ENCODE measurements at places on chromosomes 3 and 15.

DNA sequence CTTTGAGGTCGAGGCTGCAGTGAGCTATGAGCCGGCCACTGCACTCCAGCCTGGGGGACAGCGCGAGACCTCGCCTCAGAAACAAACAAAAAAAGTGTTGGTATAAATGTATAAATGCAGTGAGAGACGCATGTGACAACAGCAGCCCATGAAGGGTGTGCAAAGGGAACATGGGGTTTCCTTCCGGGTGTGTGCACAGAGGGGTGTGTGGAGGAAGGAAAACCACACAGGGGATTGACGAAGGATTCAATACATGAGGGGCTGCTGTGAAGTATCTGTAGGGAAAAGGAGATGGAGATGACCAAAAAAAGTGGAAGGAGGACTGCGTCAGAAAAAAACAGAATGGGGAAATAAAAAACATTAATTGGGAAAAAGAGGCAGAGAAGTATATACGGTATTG is 1.1 kb downstream of the MTFMT start:
- DNase-seq = no peak

DNA sequence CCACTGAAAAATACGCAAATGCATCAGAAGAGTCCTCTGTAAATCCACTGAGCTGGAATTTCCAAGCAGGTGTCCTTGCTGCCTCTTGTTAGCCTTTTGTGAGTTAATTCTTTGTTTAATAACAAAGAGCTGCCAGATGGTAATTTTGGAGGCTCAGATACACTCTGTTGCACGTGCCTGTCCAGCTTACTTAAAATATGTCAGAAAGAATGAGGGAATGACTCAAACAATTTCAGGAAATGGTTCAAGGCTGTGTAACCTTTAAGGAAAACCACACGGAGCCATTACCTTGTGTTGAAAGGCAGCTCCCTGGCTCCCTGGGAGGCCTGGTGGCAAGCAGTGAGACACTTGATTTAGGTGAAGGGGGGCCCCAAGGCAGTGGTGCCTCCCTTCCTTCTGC is 302.2 kb upstream of the CTDSPL start:
- DNase-seq = no peak

DNA sequence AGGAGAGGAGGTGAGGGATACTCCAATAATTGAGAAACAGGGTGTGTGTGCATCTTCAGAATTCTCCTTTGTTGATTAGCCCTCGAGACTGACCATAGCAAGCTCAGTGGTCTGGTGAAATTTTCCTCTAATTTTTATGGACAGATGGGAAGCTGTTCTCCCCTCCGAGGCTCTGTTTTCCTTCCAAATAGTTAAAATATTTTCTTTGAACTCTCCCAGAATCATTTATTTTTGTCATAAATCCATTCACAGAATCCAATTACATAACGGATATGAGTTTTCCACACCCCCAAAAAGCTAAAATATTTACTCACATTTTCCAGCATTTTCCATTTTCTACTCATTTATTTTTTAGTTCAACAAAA is 36.5 kb downstream of the QTRT2 start:
- no peak for DNase-seq

DNA sequence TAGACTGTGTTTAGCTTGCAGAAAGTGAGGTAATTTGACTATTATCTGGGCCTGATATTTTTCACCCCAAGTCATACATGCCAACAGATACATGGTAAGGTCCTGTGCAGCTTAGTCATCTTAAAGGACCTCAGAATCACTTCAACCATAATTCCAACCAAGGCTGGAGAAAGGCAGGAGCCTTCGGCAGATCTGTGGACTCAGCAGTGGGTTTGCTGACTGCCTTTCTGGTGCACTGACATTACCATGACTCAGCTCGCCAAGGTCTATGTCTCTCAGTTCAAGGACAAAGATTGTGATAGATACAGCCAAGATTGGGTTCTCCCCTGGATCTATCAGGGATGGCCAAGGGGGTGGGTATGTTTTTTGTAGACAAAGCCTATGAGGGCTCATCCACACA is 32.7 kb downstream of the LYZL4 start:
- DNase-seq = no peak

DNA sequence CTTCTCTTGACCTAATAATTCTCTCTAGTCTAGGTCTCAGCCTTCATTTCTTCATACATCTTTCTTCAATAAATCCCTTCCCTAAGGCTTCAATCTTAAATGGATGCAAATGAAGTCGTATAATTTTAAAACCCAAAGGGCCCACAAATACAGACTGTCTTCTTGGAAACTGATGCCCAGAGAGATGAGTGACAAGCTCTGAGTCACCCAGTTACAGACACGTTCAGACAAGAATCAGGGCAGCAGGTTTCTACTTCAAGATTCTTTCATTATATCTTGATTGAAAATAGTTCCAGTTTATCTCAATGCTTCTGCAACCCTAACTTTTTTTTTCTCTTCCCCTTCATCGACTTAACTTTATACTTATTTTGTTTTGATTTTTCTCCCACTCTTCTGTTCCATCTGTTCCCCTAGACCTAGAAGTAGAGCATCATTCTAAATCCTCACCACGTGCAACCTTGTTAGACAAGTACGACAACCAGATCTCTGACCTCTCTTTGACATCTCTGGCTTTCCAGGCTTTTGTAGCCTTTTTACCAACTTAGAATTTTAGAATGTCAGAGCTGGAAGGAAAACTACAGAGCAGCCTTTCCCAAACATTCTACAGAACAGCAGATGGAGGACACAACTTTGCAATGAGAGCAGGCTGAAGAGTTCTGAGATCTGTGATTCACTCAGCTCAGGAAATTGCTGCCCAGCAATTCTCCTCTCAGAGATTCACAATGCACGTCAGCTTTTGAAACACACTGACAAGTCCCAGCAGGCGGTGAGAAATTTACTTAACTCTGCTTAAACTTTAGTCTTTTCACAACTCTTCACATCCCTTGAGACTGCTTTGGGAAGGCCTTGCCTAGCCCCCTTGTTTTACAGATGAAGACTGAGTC is 25.3 kb downstream of the NCEH1 start:
- DNase-seq = peak; percentile 21

GRCh38 chr15:80068578-80068977 is 9.1 kb downstream of the ZFAND6 start:
- DNase-seq = no peak

DNA sequence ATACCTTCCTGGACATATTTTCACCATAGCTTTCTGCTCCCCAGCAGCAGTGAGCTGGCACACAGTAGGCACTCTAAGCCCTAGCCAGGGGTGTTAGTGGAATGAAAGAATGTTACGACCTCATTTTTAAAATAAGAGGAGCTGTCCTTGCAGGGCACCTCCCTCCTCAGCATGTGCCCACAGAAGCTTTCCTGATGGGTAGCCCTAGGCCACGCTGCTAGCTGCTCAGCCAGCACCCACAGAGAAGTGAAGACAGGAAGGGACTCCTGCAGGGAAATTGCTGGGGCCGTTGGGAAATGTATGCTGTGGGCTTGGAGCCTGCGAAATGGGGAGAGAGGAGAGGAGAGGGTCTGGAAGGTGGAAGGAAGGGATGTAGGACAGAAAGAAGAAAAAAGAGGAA is 87.3 kb upstream of the ANKRD34C start:
- DNase-seq = no peak

DNA sequence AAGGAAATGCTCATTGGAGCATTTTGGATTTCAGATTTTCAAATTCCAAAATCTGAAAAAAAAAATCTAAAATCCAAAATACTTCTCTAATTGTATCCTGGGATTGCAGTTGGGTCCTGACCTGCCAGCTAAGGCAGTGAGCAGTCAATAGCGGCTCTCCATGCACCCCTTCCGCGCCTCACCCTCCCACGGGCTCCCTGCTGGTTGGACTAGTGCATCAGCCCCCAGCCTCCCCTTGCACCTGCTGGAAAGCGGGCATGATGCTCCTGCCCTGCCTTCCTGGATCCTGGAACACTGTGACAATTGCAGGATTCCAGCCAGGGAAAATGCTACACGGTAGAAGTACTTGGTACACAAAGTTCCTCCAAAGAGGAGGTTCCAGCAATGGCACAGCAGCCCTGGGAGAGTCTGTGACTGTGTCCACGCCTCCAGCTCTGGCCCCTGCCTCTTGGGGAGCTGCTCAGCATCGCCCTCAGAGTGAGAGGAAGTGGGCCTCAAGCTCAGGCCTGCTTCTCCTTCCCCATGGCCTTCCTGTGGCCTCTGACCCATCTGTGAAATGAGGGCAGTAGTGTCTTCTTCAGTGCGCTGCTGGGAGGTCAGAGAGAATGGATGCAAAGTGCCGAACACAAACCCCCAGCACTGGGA is 39.5 kb upstream of the CHRNB4 start:
- no peak for DNase-seq

DNA sequence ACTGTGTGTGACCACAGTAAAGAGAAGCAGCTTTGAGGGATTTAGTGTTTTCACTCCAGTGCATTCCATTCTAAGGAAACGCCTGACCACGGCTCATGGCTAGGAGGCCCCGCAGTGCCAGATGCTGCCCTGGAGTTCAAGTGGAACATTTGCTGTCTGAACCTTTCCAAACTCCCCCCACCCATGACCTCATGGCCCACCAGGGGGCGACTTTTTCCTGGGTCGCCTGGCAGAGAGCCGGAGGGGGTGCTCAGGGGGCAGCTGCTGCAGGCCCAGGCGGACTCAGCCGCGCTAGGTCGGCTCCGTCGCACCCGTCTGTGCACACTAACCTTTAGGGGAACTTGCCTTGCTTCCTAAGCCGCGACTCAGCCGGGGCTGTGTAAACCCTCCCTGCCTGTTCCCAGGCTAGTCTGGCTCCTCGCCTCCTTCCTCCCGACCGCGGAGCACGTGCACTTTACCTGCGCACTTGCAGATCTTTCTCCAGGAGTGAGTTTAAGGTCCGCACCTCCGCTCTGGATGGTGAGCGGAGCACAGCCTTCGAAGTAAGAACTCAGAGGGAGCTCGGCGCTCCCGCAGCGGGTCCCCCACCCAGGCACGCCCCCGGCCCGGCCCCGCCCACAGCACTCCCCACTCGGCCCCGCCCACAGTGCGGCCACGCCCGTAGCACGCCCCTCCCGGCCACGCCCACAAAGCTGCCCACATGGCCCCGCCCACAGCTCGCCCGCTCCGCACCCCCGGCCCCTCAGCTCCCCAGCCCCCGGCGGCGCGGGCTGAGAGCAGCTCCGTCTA is at the start of gene OCA2:
TSS of gene OCA2 (minus strand) at position 550 of the 789 bp plus-strand sequence. CDS start 17,441 bp downstream, outside the sequence.
- no peak for DNase-seq

GRCh38 chr3:171349392-171349791 is 110.8 kb downstream of the TNIK start:
- DNase-seq = no peak

DNA sequence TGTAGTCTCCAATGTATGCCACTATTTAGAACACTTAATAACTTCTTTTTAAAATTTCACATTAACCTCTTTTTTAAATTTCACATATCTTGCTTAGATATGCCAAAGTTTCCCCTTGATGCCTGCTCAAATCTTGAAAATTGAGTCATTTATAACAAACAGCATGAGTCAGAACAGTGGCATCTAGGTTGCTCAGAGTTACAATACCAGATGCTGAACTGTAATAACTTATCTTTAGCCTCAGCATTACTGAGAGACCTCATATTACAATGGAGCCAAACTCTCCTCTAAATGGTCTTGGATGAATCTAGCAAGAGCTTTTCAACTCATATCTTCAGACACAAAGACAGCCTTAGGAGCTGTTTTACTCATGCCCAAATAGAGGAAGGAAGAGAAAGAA is 439.3 kb upstream of the ARPP21 start:
- no peak for DNase-seq

GRCh38 chr3:171125010-171125409 is 98.5 kb upstream of the SLC2A2 start:
- no peak for DNase-seq

DNA sequence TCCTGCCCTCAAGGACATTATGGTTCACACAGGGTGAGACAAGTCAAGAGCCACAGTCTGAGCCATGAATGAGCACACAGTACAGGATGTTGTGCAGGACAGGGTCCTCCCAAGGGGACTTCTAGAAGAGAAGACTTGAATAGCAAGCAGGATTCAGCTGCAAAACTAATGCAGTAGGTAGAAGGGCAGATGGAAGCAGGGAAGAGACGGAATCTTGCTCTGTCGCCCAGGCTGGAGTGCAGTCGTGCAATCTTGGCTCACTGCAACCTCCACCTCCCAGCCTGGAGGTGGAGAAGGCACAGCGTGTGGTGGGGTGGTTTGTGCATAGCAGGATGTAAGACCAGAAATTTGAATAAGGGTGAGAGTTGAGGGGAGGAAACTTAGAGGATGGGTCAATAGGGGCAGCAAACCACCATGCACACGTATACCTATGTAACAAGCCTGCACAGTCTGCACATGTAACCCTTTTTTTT is 8.0 kb downstream of the BCL2L10 start:
- no peak for DNase-seq

GRCh38 chr3:153173758-153174516 is 11.9 kb downstream of the RAP2B start:
- DNase-seq = no peak

GRCh38 chr3:171994646-171995428 is 44.5 kb upstream of the FNDC3B start:
- no peak for DNase-seq

DNA sequence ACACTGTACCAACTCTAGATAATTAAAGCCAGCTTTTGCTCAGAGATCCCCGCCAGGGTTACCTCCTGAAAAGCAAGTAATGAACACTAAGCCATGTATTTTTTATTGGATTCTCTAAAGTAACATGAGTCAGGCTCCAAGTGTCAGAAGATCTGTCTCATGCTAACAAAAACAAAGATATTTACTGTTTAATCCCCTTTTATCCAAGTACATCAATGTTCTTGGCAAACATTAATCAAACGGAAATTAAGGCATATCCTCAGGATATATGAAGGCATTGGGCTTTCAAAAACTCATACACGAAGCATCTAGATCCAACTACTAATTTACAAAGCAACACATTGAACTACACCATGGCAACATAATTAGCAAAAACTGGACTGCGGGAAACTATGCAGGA is 37.2 kb downstream of the MYO5A start:
- DNase-seq = no peak

GRCh38 chr3:181715571-181716340 is 4.0 kb downstream of the SOX2 start:
- no peak for DNase-seq

DNA sequence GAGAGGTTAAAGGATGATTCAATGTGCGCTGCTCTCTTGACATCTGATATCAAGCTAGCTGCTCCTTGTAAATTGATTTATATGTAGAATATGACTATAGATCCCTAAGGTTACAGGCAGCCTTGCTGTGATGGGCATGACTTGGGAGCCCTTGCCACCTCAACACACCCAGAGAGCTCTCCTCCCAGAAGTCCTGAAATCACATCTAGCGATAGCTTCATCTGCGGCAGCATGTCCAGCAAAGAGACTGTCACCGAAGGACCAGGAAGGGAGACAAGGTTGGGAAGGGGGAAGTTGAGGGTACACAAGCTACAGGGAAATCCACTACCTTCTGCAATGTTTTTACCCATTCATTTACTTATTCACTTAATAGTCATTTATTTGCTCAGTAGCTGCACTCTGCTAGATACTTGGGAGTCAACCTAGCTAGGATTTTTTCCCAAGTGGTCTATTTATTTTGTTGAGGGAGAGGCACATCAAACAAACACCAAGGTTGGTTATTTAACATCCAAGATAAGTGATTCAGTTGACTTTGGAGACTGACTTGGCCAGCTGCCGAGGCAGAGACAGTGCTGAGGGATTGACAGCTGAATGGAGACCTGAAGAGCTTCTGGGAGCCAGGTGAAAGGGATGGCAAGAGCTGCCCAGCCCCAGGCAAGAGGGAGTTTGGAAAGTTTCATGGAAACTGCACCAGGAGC is 205.8 kb upstream of the IL12A start:
- no peak for DNase-seq

All from T-helper 2 cell treated with Interferon-gamma antibody and Interleukin-4, amounts not matched to agents 5 μg/mL and 100 μg/mL, for 36 hours (primary cell).